ENCODE measurements at places on chromosomes 2 and 18. TPM values are rescaled to one million over a fixed set of nuclear protein-coding genes. Genes with fewer than 3 reads are reported as not detected.

- DNase-seq: no peak
Observed at GRCh38 chr18:12862467-12862866, 21.6 kb downstream of the PTPN2 start.

- no peak for DNase-seq
Observed at GRCh38 chr2:42775186-42775585, 11.3 kb upstream of the OXER1 start.

DNA sequence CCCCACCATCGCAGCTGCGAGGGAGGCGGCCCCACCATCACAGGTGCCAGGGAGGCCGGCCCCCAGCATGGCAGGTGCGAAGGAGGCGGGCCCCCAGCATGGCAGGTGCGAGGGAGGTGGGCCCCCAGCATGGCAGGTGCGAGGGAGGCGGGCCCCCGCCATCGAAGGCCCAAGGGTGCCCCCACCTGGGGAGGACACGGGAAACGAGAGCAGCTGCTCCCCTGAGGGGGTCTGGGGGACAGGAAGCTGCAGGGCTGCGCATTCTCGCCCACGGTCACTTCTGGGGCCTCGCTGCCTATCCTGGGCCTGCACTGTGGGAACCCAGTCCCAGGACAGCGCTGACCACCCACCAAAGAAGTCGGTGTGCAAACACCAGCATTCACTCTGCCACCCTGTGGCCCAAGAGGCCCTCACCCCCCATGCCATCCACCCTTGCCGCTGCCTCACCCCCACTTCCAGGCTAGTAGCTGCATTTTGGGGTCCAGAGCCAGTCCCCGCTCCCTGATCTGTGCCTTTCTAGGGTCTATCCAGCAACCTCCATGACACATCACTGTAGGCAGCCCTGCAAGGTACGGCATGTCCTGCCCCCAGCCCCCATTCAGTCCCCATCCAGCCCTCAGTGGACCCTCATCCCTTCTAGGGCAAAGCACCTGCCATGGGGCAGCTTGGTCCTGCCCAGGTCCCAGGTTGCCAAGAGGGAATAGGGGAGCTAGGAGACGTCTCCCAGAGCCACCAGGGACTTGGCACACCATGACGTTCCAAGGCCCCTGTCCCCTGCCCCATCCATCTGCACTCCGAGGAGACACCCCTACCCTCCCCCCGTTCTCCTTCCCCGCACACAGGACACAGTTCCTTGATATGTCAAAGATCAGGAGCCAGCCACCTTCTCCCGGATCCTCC, 24.0 kb upstream of the GPC1 start:
- DNase-seq: peak; percentile 87

DNA sequence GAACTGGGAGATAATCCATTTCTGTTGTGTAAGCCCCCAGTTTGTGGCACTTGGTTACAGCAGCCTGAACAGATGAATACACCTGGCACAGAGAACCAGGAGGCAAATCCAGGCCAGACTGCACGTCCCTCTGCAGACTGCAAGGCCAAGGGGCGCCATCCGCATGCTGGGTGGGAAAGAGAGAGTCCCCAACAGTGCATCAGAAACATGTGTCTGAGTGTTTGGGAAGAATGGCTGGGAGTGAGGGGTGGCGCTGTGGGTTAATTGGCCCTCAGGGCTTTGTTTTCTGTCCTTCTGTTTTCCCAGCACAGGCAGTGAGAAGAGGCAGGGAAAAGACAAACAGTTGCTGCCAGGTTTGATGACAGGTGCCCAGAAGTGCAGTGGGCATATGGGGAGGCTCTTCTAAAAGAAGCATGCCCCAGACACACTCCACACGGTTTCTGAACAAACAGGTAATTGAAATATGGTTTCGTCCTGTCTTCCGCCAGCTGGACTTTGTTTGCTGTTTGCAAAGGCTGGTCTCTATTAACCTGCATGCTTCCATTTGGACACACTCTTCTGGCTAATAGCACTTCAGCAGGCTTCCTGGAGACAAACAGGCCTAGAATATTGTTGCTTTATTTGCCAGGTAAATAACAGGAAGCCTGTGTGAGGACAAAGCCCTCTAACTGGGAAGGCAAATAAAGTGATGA, 43.4 kb upstream of the SEC11C start:
- DNase-seq: no peak

DNA sequence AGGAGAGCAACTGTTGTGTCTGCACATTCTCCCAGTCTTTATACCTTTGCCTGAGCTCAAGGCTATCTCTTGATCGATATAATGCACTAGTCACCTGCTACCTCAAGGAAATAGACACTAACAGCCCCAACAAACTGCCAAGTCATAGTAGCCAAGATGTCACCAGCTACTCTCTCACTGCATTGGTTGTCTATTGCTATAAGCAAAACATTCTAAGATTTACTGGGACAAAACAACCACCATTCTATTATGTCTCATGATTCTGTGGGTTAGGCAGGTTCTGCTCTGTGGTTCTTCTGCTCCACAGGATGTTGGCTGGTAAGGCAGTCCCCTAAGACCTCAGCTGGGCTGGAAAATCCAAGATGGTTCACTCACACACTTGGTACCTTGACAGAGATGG, 28.5 kb upstream of the MLPH start:
- DNase-seq: no peak

- no peak for DNase-seq
Observed at GRCh38 chr2:86036669-86037138, 69.0 kb downstream of the POLR1A start.

The PIEZO2 gene
- 3.1 TPM for total RNA-seq

The SH2D6 gene
- not detected for total RNA-seq

The RGPD3 gene
- 0.42 TPM for total RNA-seq

The ACTG2 gene
- 13.2 TPM for total RNA-seq

The KCNG2 gene
- 0.51 TPM for total RNA-seq

The SH3YL1 gene
- total RNA-seq: 16.7 TPM
